ENCODE measurements at places on chromosomes 4 and X. TPM values are rescaled to one million over a fixed set of nuclear protein-coding genes. Genes with fewer than 3 reads are reported as not detected.

DNA sequence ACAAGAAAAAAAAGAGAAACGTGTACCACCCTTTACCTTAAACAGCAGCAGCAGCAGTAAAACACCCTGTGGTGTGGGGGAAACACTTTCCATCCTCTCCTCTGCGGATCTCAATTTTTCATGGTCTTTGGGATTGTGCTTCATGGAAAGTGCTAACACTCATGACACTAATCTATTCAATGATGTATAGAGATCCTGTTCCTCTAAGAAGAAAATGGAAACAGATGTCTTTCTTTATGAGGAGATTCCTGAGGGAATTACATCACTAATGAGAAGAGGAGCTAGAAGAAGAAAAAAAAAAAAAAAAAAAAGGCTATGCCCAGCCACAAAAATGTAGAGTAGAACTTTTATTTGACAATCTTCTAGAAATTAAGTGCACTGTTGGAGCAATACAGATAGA, 62.9 kb upstream of the NDST3 start:
- no peak for DNase-seq

DNA sequence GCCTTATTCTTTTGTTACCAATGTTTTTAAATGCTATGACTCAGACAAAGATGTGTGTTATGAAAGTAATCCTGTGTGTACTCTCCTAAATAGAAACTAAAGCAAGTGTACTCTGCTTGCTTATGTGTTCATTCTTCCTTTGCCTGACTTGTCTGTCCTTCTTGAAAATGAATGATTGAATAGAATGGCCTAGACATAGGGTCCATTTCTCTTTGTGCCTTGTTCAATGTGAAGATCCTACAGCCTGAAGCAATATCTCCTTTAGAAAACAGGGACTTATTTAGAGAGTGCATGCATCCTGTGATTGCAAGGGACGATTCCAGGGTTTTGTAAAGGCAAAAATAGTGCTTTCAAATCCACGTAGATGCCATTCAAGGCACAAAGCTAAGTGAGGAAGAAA, 343.6 kb upstream of the TACR3 start:
- DNase-seq: no peak

DNA sequence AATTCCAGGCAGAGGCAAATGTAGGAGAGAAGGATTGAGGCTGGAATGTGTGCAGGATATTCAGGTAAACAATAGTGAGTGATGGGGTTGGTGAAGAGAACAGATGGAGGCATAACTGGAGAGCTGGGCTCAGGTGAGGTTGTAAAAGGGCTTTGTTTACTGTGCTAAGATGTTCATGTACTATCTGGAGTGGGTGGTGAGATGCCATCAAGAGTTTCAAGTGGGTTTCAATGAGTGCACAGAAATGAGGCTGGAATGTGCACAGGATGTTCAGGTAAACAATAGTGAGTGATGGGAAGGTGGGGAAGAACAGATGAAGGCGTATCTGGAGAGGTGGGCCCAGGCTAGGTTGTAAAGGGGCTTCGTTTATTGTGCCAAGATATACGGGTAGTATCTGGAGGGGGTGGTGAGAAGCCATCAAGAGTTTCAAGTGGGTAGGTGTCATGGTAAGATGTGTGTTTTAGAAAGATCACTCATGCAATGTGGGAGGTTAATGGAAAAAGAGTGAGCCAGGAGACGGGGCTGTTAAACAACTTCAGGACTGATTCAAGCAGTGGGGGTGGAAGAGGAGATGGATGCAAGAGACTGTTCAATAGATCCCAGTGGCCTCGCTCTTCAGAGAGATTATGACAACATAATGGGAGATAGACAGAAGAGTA, 25.4 kb upstream of the NMU start:
- DNase-seq: no peak

- no peak for DNase-seq
Observed at GRCh38 chr4:124177647-124178425, 534.7 kb downstream of the ANKRD50 start.

DNA sequence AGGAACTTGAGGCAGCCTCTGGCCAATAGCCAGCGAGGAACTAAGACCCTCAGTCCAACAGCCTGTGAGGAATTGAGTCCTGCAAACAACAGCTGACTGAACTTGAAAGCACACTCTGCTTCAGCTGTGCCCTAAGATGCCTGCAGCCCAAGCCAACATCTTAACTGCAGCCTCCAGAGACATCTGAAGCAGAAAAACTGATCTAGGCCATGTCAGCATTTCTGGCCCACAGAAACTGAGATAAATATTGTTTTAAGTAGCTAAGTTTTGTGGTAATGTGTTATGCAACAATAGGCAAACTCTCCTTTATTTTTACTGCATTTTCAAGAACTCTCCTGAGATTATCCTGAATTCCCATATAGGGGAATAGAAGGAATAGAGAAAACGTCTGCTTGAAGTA, 24.4 kb upstream of the PIGA start:
- no peak for DNase-seq

- no peak for DNase-seq
Observed at GRCh38 chrX:96480081-96480480, 204.6 kb upstream of the DIAPH2 start.

DNA sequence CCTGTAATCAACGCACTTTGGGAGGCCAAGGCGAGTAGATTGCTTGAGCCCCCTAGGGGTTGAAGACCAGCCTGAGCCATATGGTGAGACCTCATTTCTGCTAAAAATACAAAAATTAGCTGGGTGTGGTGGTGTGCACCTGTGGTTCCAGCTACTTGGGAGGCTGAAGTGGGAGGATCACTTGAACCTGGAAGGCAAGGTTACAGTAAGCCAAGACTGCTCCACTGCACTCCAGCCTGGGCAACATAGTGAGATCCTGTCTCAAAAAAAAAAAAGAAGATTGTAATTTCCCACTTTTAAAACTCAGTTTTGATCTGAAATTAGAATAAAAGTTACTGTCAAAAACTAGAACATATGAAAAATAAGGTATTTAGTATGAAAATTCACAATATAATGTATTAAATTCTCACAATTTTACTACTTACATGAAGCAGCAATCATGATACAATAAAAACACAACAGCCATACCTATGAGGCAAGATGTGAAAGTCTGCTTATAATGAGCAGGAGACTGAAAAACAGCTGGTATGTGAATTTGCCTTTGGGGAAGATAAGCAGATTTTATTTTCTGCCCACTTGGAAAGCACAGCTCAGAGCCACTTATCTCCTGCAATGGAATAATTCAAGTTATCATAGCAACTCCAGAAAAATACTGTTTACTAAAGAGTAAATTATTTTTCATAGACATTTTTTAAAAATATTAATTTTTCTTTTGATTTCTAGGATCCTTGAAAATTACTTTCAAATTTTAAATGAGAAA, 50.6 kb downstream of the ZGRF1 start:
- no peak for DNase-seq

- no peak for DNase-seq
Observed at GRCh38 chr4:169665046-169665737, 44.8 kb downstream of the CLCN3 start.

DNA sequence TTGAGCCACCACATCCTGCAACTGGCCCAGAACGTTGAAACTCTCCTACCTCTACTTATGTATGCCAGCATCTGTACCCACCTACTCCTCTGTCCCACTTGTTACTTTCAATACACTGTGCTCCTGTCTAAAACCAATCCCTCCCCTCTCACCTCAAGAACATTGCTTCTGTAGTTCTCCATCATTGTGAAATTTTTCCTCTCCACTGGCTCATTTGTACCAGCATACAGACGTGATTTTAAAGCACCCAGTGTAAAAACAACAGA, 25.5 kb upstream of the USO1 start:
- DNase-seq: no peak

DNA sequence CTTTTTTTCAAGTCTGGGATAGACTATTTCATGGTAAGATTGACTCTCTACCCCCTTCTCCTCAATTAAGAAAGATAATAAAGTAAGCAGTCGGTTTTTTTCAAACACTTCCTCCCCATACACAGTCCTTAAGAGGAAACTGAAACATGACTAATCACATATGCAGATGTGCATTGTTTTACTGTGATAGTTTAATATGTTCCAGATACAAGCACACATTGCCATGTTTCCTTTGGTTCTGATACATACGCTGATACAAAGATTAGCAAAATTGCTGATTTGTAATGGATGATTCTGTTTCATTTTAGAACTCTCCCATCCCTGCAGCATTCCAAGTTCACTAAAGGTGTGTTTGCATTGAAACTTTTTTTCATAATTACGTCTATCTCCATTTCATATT, 76.1 kb downstream of the FBXO8 start:
- DNase-seq: no peak

- DNase-seq: no peak
Observed at GRCh38 chrX:149453030-149453429, 52.1 kb downstream of the IDS start.

F8A2 gene
- not detected for total RNA-seq

JAKMIP1 gene
- total RNA-seq: 0.13 TPM

KANTR gene
- total RNA-seq: 12.0 TPM

CYTL1 gene
- total RNA-seq: not detected

CSAG3 gene
- not detected for total RNA-seq

CACNA1F gene
- 3.0 TPM for total RNA-seq

ETFDH gene
- total RNA-seq: 15.4 TPM
